ENCODE measurements at places on chromosomes 3 and 15.

DNA sequence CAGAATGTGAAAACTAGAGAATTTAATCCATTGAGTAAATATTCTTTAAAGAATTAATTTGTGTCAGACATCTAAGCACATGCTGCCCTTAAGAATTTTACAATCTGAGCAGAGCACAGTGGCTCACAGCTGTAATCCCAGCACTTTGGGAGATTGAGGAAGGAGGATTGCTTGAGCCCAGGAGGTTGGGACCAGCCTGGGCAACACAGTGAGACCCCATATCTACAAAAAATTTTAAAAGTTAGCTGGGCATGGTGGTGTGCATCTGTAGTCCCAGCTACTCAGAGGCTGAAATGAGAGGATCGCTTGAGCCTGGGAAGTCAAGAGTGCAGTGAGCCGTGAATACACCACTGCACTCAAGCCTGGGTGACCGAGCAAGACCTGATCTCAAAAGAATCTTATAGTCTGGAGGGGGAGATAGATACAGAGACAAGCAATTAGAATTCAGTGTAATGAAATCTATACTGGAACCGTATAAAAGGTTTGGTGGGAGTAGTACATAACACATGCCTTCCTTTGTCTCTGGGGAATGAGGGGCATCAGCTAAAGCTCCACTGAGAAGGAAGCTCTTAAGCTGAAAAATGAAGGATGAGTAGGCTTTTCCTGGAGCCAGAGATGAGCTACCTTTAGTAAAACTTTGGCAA, 21.2 kb downstream of the ATP11B start:
- no peak for DNase-seq

GRCh38 chr3:115975353-115975752, 352.0 kb downstream of the GAP43 start:
- DNase-seq = peak; percentile 75

DNA sequence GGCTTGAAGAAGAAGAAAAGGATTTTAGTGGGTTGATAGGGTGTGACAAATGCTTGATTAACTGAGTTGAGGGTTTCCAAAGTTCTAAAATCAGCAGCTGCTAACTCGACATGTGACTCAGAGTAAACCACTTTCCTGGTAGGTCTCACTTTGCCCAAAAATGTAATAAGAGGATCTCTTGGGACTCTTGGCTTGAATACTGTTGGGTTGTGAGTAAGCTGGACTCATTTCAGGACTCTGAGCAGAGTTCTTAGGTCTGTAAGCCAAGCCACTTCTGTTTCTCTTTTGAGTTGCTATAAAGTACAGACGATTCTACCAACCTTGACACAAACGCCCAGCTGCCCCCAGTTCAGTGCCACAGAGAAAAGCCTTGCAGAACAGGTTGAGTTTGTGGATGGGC, 241.1 kb downstream of the ZNF621 start:
- DNase-seq = no peak

DNA sequence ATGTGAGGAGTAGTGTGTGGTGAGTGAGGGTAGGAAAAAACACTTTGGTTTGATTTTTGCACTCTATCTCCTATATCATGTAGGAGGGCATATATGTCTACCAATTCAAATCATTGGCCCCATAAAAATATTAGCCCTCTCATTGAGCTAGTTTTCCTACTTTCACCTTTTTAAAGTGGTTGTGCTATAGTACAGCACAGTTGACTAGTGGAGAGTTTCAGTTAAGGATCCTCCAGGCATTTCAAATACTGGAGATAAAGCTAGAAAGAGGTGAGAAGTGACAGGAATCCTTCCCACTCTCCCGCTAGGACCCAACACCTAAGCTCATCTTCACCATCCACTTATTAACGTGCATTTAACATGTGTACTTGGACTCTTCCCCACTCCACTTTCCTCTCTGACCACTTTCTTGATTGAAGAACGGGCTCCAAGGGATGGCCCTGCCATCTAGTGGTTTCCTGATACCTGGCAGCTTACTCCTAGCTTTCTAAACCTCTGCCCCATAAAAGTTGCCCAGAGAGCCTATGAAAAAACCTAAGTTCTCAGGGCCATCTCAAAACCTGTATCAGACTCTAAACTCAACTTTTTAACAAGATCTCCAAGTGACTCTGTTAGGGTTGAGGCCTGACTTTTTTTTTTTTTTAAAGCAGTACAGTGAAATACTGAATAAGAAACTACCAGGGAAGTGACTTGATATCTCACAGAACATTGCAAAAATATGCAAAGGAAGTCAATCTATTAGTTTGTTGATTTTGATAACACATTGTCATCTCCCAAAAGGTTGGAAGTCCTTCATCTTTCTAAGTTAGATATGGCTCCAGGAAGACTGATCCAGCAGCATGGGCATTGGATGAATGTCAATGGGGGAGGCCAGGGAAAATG, 17.9 kb downstream of the IL12A start:
- peak; percentile 77 for DNase-seq

DNA sequence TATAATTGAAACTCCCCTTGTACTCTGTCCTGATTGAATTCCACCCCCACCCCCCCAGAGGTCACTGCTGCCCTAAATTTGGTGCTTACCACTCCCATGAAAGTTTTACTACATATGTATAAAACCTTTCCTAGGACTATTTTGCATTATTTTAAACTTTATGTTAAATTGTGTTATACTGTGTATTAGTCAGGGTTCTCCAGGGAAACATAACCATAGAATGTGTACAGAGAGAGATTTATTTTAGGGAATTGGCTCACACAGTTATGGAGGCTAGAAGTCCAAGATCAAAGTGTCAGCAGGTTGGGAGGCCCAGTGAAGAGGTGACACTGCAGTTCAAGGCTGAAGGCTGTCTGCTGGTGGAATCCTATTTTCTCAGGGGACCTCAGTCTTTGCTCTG, 29.2 kb downstream of the BFSP2 start:
- DNase-seq = no peak

GRCh38 chr3:101281521-101282030, 38.8 kb downstream of the IMPG2 start:
- DNase-seq = no peak

GRCh38 chr3:177060492-177060891, 136.8 kb downstream of the TBL1XR1 start:
- DNase-seq = no peak

GRCh38 chr15:69272139-69272538, 26.6 kb upstream of the PAQR5 start:
- DNase-seq = no peak

GRCh38 chr3:180073561-180073960, 36.8 kb upstream of the PEX5L start:
- DNase-seq = peak; percentile 82

DNA sequence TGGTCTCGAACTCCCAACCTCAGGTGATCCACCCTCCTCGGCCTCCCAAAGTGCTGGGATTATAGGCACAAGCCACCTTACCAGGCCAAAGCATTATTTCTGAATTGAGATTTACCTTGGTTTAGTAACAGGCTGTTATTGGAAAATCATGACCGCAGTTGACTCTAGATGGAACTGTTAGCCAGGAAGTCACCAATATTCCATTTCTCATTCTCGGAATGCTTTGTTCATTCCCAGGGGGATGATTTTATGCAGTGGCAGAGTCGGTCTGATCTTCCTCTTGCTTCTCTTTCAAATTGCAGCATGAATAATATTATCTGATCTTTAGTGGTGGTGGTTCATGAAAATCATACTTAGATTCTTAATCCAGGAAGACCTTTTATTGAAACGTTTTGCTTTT, 195.5 kb upstream of the MBNL1 start:
- DNase-seq = no peak

GRCh38 chr15:34765741-34766140, 10.9 kb upstream of the GJD2 start:
- DNase-seq = no peak

DNA sequence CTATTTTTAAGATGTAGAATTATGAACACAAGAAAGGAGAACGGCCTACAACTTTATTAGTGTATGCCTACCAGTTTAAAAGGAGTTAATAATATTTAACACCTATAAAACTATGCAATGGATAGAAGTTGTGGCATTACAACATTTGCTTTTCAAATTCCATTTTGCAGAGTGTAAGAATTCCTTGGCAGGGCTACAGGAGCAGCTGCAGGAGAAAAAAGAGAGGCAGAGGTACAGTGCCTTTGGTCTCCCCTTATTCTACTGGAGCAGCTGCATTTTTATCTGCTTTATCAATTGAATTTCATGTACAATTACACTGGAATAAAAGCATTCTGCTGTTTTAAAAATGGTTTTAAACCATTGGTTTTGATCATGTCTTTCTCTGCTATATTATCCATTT, 145.7 kb upstream of the KCNH8 start:
- no peak for DNase-seq

DNA sequence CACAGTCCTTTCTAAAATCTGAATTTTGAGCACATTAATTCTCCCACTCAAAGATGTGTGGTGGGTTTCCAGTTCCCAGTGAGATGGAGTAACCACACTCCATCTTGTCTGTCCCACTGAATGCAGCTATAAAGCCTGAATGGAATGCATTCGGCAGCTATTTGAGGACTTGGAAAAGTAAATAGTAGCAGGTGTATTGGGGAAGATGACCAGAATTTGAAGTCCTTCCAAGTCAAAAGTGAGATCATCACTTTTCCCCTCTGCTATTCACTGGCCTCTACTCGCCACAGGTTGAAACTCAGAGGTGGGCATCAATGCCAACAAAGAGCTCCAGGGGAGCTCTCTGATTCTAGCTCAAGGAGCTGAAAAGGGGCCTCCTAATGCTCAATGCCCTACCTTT, 8.1 kb upstream of the GNB5 start:
- no peak for DNase-seq

- no peak for DNase-seq
Observed at GRCh38 chr15:68734352-68734751, 86.3 kb downstream of the ANP32A start.

DNA sequence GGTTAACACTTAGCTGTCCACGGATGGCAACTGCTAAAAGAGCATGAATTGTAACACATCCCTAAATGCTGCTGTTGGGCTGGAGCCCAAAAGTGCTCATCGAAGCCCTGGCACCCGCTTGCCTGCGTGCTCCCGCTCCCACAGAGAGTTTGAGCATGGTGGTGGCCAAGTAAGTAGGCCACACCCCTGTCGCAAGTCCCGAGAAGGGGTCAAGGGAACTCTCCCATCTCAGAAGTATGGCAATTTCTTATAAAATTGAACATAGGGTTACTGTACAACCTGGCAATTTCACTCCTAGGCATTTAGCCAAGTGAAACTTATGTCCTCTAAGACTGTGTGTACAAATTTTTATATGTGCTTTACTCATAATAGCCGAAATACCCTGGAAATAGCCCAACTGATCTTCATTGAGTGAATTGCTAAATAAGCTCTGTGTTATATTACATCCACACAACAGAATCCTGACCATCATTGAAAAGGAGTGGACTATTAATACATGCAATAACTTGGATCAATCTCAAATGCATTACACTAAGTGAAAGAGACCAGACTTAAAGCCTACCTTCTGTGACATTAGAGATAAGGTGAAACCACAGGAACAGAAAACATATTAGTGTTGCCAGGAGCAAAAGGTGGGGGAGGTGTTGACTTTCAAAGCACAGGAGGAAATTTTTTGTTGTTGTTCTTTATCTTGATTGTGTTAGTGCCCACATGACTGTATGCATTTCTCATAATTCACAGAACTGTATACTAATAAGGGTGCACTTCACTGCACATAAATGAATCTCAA, 1.5 kb upstream of the GCSAM start:
- DNase-seq = no peak

DNA sequence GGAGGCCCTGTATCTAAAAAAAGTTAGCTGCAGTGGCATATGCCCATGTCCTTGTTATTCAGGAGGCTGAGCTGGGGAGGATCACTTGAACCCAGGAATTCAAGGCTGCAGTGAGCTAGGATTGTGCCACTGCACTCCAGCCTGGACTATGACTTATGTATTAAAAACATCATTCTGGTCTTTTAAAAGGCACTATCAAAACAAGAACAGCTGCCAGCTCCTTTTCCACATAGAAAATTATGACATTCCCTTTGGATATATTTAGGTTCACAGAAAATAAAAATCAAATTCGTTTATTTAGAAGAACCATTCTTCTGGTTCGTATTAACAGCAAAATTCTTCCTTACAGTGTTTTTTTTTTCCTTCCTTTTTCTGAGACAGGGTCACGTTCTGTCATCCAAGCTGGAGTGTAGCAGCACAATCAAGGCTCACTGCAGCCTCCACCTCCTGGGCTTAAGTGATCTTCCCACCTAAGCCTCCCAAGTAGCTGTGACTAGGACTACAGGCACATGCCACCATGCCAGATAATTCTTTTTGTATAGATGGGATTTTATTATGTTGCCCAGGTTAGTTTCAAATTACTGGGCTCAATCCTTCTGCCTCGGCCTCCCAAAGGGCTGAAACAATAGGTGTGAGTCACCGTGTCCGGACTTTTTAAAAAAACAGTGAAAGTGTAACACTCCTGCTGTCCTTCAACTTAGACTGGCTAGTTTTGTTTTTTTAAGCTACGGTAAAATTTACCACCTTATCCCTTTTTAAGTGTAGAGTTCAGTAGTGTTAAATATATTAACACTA, 13.9 kb downstream of the ICE2 start:
- peak; percentile 19 for DNase-seq

DNA sequence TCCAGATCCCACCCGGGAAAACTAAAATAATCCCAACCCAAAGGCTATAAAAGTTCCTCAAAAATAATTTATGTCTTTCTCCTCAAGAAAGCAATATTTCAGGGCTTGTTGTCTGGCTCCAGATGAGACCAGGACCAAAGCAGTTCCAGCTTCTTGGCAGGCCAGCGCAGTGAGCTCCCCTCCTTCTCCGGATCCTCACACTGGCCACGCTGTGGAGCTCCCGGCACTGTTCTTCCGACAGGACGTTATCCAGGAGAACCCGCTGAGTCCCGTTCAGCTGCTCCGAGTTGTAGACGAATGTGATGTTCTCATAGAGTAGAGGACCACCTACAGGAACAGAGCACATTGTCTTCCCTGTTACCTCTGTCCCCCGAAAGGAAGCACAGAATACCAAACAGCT, 146.3 kb downstream of the P3H2 start:
- DNase-seq = no peak

- peak; percentile 74 for DNase-seq
Observed at GRCh38 chr15:99605490-99605931, 39.7 kb downstream of the MEF2A start.

- no peak for DNase-seq
Observed at GRCh38 chr3:112982710-112983109, 7.8 kb upstream of the CD200R1 start.

- peak; percentile 84 for DNase-seq
Observed at GRCh38 chr15:31365655-31366127, 39.1 kb downstream of the KLF13 start.

- no peak for DNase-seq
Observed at GRCh38 chr3:119314821-119315220, 20.6 kb downstream of the ARHGAP31 start.

DNA sequence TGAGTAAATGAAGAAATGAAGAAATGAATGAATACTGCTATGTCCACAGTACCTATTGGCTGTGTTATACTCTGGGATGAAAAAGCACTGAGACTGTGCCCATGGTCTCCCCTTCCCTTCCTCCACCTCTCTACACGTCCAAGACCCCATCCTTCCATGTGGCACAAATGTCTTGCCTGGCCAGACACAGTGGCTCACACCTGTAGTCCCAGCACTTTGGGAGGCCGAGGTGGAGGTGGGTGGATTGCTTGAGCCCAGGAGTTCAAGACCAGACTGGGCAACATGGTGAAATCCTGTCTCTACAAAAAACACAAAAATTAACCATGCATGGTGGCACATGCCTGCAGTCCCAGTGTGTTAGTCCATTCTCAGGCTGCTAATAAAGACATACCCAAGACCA, 200.1 kb downstream of the FAM43A start:
- no peak for DNase-seq

Measured in epithelial cell of esophagus (primary cell).